ENCODE measurements at places on chromosomes 4 and X. TPM values are rescaled to one million over a fixed set of nuclear protein-coding genes. Genes with fewer than 3 reads are reported as not detected.

DNA sequence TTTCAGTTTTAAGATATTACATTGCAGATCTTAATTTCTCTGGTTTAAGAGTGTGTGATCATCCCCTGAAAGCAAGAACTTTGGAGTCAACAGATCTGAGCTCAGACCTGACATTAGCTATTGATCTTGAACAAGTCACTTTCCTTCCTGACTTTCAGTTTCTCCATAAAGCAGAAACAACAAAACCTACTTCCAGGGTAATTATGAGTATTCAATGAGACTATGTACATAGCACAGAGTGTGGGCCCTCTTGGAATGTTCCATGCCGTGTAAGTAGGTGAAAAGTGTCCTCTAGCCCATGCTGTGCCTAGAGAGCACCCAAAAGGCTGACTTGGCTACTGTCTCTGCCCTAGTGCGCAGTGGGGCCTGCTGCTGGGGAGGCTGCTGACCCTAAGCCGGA, 188.0 kb upstream of the RPL34 start:
- DNase-seq, result no peak

GRCh38 chr4:164446516-164446915, 307.4 kb upstream of the SMIM31 start:
- DNase-seq, result no peak

The MED28 gene
- total RNA-seq, result 18.1 TPM

The MMRN1 gene
- 2.3 TPM for total RNA-seq

The STAP1 gene
- not detected for total RNA-seq

- DNase-seq, result no peak
Measured at GRCh38 chr4:126838941-126839679, 793.6 kb upstream of the INTU start.

DNA sequence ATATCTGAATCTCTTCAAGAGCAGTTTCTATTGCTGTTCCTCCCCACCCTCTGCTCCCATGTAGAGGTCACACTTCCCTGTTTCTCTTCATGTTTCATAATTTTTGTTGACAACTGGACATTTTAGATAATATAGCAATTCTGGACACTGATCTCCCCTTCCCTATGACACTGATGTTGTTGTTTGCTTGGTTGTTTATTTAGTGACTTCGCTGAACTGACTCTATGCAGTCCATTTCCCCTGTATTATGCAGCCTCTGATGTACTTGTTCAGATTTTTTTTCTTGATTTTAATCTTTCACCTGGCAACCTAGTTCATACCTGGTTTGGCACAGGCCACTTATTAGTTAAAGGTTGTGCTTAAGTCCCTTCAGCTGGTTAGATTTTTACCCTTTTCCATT, 29.2 kb downstream of the CLDN2 start:
- no peak for DNase-seq

DNA sequence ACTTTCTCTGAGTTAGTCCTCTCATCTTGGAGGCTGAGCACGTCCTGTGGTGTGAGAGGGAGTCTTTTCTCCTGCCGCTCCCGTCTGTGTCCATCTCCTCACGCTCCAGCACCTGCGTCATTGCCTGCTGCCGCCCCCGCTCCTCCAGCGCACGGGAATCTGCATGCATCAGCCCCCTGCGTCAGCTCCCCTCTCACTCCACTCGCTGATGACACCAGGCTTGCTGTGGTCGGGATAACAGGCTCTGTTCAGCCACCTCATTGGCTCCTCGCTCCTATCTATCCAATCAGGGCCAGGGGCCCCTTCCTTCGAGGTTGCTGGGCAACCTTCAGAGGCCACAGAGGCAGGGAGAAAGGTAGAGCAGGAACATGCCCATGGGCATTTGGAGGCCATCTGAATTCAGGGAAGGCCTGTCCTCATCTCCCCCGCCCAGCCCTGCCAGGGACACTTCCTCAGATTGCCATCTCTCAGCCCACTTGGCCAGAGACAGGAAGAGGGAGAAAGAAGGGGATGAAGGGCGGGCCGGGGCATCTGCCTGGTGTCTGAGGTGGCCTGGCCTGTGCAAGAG, 9.3 kb downstream of the ZNF185 start:
- DNase-seq, result no peak

All from Right ventricle myocardium superior (tissue), 1 donor.